ENCODE measurements at places on chromosomes 2 and 18.

DNA sequence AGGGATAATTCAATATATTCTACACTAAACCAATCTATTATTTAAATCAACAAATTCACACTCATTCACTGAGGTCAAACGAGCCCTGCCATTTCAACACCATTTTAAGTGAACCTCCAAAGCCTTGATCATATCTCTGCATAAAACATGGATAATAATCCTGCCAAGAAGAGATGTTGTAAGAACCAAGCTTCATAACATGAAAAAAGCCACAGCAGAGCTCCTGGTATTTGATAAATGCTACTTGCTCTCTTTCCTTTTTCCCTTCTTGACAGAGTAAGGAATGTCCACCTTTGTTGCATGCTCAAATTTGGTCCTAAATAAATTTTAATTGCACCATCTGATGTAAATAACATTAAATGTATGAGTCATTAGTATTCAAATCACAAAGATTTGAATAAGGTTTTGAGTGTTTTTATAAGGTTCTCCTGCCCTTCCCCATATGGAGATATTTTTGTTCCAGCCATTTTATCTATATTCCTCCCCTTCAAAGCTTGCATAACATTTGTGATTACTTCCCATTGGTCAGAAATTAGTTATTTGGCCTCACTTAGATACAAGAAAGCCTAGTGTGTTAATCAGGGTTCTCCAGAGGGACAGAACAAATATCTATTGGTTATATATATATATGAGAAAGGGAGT is 318.8 kb downstream of the RND3 start:
- DNase-seq: no peak

DNA sequence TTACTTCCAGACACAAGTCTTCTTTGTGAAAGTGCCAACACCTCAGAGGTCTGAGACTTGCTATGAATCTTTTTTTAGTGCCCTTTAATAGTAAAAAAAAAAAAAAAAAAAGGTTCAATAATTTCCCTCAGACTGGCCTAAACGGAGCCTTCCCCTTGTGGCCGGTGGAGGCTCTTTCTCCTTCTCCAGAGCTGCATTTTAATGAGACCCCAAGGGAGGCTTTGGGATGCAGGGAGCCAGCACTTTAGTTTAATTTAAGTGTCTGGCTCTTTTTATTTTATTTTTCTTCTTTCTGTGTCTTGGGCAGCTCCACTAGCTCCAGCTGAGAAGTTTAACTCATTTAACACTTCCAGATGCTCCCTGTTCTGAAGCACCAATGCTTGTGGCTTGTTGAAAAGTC is 67.8 kb upstream of the MAPK4 start:
- DNase-seq: no peak

DNA sequence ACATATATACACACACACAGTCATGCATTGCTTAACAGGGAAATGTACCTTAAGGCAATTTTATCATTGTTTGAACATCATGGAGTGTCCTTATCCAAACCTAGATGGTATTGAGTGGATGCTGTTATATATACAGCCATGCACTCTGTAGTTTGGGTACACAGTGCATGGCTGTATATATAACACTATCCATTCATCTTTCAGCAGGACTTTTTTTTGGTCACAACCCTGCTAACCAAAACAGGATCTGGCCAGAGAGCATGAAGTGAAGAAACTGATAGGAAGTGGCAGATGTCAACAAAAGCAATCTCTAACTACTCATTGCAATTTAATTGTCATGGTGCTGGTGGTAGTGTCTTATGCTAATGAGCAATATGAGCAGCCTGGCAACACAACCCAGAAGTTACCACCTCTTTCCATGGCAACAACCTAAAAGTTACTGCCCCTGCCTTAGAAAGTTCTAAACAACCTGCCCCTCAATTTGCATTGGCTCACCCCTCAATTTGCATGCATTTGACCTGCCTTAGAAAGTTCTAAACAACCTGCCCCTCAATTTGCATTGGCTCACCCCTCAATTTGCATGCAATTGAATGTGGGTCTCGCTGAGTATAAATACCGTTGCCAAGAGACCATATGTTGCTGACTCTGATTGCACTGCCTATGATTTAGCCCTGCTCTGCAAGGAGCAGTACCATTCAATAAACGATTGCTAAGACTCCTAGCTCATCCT is 434.9 kb downstream of the DSEL start:
- no peak for DNase-seq

- no peak for DNase-seq
Measured at GRCh38 chr2:149160701-149161217, 122.3 kb downstream of the LYPD6B start.

DNA sequence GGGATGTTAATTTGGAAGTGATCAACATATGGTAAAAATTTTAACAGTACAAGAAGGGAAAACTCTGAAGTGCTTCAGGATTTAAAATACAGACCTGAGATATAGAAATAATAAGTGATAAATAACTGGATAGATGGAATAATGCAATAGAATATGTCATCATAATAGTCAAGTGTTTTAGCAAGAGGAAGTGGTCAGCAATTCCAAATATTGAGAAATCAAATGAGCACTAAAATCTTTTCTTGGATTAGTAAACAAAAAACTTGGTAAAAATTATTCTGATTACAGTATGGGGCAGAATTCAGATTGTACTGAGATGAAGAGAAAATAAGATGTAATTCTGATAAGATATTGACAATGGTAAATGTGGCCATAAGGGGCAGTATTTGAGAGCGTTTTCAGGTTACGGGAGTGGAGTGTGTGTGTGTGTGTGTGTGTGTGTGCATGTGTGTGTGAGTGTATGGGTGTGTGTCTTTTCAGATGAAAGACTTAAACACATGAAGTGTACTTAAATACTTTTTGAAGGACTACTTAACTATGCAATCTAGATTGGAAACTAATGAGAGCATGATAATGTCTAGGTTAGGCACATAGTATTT is 217.9 kb upstream of the ITGA4 start:
- no peak for DNase-seq

- DNase-seq: no peak
Measured at GRCh38 chr2:156800781-156801361, 364.7 kb downstream of the GPD2 start.

DNA sequence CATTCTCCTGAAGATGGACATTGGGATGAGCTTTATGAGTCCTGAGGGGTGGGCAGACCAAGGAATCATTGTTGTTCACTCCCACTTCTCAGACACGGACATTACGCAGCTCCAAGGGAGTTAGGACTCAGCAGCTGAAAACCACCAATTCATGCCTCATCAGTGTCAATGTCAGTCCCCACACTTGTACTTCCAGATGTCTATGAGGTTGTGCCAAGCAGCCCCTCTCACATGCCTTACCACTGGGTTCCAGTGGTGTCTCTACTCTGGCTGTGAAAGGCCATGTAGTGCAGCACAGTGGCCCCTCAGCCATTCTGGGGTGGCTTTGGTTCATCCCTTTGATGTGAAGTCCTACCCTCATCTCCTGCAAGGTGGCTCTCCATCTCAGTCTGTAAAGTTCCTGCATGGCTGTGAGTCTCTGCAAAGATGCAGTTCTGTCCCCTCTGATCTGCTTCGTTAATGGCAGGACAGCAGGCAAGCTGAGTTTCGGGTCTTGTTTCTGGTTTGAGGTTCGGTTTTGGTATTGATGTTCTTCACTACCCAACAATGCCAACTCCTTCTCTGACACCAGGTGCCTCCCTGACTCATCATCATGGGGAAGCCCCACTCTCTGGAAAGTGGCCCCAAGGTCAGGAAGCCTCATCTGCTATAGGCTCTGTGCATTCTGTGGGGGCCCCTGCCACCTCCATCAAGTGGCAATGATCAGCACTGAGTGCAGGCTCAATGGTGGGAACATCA is 14.0 kb upstream of the COL6A3 start:
- DNase-seq: no peak

DNA sequence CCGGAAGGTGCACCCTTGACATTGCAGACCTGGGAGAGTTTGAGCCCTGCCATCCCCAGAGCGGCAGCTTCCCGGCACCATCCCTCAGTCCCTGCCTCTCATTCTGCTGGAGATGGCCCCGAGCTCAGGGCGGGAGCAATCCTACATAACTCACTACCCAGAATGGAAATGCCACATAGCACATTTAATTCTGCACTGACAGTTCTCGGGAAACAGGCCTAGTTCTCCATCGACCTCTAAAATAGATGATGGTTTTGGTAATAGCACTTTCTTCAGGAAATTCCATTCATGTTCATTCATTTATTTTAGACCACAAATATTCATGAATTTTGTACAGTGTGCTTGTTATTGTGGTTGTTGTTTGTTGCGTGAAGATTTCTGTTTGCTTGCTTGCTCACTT is 92.9 kb upstream of the SLC14A2 start:
- DNase-seq: no peak

Data from nucleus accumbens (tissue), 56 donors.